HL-60 (cell line): ENCODE measurements at places on chromosomes 16 and 17.

DNA sequence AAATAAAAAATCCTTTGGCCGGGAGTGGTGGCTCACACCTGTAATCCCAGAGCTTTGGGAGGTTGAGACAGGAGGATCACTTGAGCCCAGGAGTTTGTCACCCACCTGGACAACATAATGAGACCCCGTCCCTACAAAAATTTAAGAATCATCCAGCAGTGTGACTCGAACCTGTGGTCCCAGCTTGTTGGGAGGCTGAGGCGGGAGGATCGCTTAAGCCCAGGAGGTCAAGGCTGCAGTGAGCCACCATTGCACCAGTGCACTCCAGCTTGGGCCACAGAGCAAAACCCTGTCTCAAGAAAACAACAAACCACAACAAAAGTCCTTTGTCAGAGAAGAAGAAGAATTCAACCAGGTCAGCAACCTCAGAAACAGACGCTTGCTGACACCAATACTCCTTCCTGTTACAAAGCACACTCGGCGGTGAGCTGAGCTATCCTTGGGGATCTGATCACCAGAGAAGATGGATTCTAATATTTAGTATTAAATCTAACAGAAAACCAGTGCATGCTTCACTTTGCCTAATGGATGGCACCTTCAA, 12.9 kb upstream of the PVALEF start:
- DNase-seq: no peak

- no peak for DNase-seq
Observed at GRCh38 chr17:1312261-1312870, 32.9 kb downstream of the TRARG1 start.

DNA sequence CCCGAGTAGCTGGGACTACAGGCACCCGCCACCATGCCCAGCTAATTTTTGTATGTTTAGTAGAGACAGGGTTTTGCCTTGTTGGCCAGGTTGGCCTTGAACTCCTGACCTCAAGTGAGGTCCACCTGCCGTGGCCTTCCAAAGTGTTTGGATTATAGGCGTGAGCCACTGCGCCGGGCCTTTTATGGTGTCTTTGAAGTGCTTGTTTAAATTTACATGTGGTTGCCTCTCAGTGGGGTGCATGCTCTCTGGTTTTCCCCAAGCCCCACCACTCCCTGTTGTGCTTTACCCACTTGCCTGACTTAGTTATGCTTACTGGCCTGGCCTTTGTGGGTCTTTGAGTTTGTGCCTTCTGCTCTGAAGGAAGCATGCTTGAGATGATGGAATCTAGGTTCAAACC, 132.0 kb downstream of the PRKCB start:
- no peak for DNase-seq

GRCh38 chr16:19307587-19308241, 22.2 kb downstream of the CLEC19A start:
- DNase-seq: no peak

- DNase-seq: no peak
Observed at GRCh38 chr16:12927591-12927990, 26.2 kb downstream of the SHISA9 start.

DNA sequence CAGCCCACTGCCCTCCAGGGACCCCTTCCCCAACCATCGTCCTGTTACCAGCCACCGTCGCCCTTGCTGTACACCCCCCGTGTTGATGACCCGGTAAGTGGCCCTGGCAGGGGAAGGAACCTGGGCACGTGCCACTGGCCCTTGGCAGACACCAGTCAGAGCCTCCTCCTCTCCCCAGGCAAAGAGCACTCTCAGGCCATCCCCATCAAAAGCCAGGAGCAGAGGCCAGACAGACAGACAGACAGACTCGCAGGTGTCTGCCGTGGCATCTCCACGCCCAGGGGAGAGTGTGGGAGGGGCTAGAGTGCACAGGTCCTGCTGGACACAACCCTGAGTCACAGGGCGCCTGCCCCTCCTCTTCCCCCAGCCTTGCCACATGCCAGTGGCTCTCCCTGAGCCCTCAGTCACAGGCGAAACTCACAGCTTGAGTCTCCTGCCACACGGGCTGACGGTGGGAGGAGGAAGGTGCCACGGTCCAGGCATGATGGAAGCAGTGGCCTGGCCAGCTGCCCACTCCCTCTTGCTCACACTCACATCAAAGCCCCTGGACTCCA, 7.8 kb downstream of the CLCN7 start:
- no peak for DNase-seq

DNA sequence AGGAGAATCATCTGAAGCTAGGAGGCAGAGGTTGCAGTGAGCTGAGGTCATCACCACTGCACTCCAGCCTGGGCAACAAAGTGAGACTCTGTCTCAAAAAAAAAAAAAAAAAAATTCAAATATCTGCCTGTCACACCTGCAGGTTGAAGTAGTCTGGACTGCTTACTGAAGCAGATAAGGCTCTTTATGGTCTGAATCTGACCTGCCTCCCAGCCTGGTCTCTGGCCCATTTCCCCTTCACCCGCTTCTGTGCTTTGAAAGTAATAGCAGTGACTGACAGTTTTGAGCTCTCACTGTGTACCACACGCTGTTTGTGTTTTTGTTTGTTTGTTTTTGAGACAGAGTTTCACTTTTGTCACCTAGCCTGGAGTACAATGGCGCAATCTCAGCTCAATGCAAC, 5.8 kb downstream of the SEZ6L2 start:
- no peak for DNase-seq

GRCh38 chr16:23807028-23807427, 28.8 kb upstream of the PRKCB start:
- peak; percentile 59 for DNase-seq
